Activated CD4-positive, alpha-beta T cell treated with anti-CD3 and anti-CD28 coated beads, Interleukin-2, amount 10 ng/mL, durations not matched to agents 24 days and 14 days (primary cell): ENCODE measurements at places on chromosomes 2 and 18. TPM values are rescaled to one million over a fixed set of nuclear protein-coding genes. Genes with fewer than 3 reads are reported as not detected.

DNA sequence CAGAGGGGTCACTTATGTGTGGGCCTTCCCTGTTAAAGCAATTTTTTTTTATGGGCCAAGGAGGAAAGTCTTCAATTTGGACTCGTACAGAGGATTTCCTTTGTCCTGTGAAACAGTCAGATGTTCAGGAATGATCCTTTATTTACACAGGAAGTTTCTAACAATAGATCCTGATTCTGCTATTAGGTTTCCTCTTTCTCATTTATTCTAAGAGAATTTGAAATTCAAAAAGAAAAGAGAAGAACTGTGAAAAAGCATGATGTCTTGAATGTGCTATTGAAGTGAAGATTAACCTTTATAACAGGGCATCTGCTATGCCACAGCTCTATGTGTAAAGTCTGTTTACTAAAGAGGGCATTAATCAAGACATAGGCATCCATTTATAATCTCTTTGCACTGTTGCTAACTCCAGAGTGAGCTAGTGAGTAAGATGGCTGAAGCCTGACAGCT, 105.3 kb upstream of the FAM98A start:
- no peaks in the 10 kb centered on the region for H3K4me1 ChIP-seq
- no peaks in the 10 kb centered on the region for H3K36me3 ChIP-seq
- H3K4me3 ChIP-seq, result no peak overlapping the region
- no peaks in the 10 kb centered on the region for H3K27me3 ChIP-seq
- no peak for DNase-seq

DNA sequence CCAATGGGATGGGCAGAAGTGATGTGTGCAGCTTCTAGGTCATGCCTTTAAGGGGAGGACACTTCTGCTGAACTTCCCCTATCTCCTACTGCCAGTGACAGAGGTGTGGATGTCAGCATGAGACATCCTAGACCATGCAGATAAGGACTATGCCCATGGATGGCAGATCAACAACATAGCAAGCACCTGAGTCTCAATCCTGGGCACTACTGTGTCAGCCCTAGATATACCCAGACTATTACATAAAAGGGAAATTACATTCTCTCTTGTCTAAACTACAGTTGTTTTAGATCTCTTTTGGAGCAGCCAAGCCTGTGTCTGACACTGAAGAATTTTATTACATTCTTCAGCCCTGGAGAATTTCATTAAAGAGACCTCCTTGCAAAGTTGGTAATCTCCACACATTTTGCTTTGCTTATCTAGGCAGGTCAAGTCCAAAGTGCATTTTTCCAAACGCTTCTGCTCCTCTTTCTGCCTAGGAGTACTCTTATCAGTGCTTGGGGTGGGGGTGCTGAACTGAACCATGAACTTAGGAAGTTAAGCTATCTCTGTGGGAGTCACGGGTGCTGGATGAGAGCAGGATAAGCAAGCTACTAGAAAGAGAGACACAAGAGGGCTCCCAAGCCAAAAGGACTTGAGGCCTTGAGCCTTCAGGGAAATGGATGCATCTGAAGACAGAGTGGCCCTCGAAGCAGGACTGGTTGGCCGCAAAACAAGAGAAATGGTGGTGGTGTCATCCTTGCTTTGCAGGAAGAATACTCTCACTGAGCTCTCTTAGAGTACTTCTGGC, 95.2 kb upstream of the SPRED2 start:
- DNase-seq, result no peak
- peaks cover 40% of the 10 kb centered on the region for H3K27me3 ChIP-seq
- H3K27ac ChIP-seq, result no peak overlapping the region
- H3K36me3 ChIP-seq, result no peaks in the 10 kb centered on the region
- H3K4me3 ChIP-seq, result no peak overlapping the region

GRCh38 chr18:30730915-30731314, 311.6 kb downstream of the DSC3 start:
- no peaks in the 10 kb centered on the region for H3K4me1 ChIP-seq
- no peak overlapping the region for H3K27ac ChIP-seq
- no peak for DNase-seq

DNA sequence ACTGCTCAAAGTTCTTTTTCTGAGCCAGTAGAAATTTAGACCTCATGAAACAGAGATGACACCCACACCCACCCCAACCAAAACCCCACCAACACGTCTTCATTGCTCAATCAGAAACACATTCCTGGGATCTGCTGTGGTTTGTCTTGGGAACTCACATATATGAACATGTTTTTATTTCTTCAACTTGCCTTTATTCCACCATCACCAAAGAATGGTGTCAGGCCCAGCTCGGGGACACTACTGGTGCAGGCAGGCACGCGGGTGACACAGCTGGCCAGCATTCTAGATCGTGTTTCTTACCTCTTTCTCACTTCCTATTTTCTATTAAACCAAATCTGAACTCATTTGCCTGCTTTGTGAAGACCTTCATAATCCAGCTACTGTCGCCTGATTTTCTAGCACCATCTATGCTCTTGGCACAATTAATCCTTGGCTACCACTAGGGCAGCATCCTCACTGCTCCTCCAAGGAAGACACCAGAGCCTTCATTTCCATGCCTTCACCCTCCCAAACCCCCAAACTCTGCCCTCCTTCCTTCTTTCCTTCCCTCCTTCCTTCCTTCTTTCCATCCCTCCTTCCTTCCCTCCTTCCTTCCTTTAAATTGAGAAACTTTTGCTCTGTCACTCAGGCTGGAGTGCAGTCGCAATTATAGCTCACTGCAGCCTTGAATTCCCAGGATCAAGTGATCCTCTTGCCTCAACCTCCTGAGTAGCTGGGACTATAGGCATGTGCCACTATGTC, 157.1 kb downstream of the BCL2 start:
- peak overlapping the region; percentile 98 for H3K27ac ChIP-seq
- H3K27me3 ChIP-seq, result no peaks in the 10 kb centered on the region
- H3K4me3 ChIP-seq, result peak overlapping the region; percentile 83
- DNase-seq, result peak; percentile 75
- H3K36me3 ChIP-seq, result peaks cover 43% of the 10 kb centered on the region
- peaks cover 86% of the 10 kb centered on the region for H3K4me1 ChIP-seq

Gene VAMP5
- 33.1 and 37.9 TPM in 2 replicates for total RNA-seq

Gene TMEM17
- total RNA-seq, result 0.14 and 0.19 TPM in 2 replicates

Gene DLGAP1
- total RNA-seq, result 0.99 and 1.5 TPM in 2 replicates

DNA sequence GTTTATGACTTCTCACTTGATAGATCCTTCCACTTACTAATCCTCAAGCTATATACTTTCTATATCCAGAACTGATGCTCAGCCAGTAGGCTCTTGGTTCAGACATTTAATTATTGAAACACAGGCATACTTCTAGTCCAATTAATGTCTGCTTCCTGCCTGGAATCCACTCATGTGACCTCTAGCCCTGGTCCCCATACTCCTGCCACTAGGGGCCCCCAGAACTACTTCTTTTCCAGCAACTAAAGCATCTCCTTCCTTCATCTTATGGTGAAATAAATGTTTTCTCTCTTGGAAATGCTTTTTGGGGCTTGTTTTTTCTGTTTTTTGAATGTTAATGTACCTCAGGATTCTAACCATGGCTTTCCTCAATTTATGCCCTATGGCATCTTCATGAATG, 527.6 kb downstream of the SATB2 start:
- H3K4me1 ChIP-seq, result no peaks in the 10 kb centered on the region
- no peaks in the 10 kb centered on the region for H3K27me3 ChIP-seq
- H3K4me3 ChIP-seq, result no peak overlapping the region

GRCh38 chr2:66095820-66096345, 339.0 kb upstream of the MEIS1 start:
- DNase-seq, result no peak
- no peaks in the 10 kb centered on the region for H3K36me3 ChIP-seq
- H3K27me3 ChIP-seq, result no peaks in the 10 kb centered on the region
- H3K27ac ChIP-seq, result no peak overlapping the region

- H3K27ac ChIP-seq, result no peak overlapping the region
- DNase-seq, result no peak
- peaks cover 5% of the 10 kb centered on the region for H3K27me3 ChIP-seq
- peaks cover 5% of the 10 kb centered on the region for H3K4me1 ChIP-seq
- no peaks in the 10 kb centered on the region for H3K36me3 ChIP-seq
Observed at GRCh38 chr2:183057333-183057985, 19.2 kb upstream of the NCKAP1 start.

DNA sequence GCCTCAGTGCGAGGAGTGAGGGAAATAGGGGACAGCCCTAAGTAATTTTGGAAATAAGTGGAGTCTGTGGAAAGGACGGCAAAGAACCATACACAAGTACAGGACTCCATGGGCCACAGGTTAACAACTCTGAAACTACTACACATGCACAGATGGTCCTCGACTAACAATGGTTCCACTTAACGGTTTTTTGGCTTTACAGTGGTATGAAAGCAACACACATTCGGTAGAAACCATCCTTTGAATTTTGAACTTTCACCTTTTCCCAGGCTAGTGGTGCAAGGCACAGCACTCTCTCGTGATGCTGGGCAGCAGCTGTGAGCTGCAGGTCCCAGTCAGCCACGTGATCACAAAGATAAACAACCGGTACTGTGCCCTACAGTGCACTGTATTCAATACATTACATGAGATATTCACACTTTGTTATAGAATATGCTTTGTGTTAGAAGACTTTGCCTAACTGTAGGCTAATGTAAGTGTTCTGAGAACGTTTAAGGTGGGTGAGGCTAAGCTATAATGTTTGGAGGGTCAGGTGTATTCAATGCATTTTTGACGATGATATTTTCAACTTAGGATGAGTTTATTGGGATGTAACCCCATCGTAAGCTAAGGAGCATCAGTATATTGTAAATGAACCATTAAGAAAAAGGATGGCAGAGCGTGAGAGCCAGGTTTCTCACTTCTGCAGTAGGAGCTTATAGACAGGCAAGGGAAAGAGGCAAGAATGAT, 44.6 kb downstream of the TBC1D8 start:
- H3K4me3 ChIP-seq, result no peak overlapping the region
- H3K27ac ChIP-seq, result no peak overlapping the region
- no peak for DNase-seq
- no peaks in the 10 kb centered on the region for H3K36me3 ChIP-seq
- H3K27me3 ChIP-seq, result peaks cover 4% of the 10 kb centered on the region

Gene POTEC
- total RNA-seq, result not detected in 2 replicates

- H3K27me3 ChIP-seq, result no peaks in the 10 kb centered on the region
- H3K36me3 ChIP-seq, result no peaks in the 10 kb centered on the region
- H3K4me1 ChIP-seq, result no peaks in the 10 kb centered on the region
- DNase-seq, result no peak
- no peak overlapping the region for H3K4me3 ChIP-seq
- H3K27ac ChIP-seq, result no peak overlapping the region
Observed at GRCh38 chr18:37334631-37335408, 230.8 kb downstream of the CELF4 start.
